ENCODE measurements at places on chromosomes 2 and 18.
A peak's percentile ranks its signal among the peaks of the same experiment; 100 is the strongest.

GRCh38 chr2:205858275-205858674 lies 176.0 kb downstream of the NRP2 start:
- no peak for DNase-seq

DNA sequence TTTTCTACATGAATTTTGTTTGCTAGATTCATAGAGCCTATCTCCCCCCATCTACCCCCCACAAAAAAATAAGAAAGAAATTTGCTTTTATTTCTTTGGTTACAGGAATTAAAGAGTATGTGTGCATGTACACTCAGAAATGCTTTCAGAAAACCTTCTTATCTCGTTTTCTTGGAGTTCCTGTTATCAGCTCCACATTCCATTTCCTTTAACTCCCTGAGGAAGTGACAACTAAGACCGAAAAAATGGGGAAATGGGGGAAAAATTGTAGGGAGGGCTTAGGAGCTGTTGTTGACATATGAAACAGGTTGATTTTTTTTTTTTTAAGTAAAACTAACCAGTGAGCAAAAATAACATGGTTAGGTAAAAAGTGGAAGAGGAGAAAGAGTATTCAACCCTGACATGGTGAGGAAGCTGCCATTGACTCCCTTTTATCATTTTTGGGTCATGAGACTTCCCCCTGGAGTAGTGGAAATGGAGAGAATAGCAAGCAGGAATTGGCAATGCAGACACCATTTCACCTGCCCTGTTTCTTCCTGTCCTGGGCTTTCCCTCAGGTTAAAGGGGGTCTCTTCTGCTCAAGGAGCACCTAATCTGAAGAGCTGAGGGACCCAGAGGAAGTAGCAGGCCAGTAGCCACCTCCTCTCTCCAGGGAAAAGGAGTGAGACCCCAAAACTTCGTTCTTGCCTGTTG lies 93.5 kb downstream of the OSBPL6 start:
- DNase-seq: no peak

DNA sequence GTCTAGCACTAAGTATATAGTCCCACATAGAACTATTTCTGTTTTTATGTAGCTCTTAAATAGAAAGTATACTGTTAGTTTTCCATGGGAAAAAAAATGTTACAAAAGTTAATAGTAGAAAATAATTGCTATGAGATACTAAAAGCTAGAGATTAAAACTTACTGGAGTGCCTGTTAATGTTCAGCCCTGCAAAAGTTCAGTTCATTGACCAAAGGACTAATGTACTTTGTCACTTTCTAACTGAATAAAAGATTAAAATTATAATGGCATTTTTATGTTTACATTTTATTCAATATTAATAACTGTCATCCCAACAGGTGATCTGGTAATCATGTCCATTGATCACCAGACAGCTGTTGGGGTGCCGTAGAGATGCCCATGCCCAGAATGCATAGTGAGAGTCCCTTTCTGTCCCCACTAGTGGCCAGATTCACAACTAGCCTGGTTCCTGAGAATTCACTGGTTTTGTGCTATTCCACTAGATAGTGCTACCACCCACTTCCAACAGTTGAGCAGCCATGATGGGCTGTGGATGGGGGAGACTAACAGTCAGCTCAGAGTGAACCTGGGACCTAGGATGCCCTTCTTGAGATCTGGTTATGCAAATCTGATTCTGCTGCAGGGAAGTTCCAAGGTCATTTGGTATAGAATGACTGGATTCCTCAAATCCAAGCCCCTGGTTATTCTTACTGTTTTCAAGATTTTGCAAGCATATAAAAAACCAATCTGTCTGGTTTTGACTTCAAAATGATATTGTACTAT lies 57.8 kb downstream of the AFTPH start:
- DNase-seq: no peak

- no peak for DNase-seq
These were observed 101.4 kb downstream of the PLA2R1 start for GRCh38 chr2:159961037-159961436.

DNA sequence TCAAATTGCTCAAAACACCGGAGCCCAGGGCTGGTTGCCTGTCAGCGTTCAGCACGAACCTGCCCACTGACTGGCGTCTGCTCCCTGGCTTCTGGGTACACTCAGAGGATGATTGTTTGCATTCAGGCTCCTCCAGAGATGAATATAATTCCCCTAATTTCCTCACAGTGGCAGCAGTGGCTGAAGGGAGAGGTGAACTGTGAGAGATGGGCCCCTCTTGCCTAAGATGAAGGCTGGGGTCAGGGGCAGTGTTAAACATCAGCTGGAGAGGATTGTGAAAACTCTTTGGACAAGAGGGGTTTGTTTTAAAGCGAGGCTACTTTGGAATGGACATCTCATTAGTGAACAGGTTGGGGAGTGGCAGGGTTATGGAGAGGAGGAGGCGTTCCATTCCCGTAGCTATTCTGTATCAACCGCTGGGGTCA lies 31.0 kb downstream of the TCF7L1 start:
- DNase-seq: no peak

DNA sequence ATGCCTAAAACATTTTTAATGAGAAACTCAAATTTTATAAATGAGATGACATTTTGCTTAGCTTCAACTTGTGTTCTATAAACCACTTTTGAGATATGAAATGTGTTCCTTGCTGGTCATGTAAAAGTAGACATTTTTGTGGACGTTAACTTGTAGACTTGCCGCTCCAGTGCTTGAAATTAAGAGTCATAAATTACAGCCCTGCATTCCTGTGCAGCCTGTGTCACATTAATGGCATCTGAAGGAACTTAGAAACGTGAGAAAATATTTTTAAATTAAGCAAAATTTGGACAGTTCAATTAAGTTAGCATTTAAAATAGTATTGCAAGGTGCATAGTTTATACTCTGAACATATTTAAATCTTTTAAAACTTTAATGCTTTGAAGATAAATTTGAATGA lies 98.3 kb upstream of the LDLRAD4 start:
- DNase-seq: no peak

DNA sequence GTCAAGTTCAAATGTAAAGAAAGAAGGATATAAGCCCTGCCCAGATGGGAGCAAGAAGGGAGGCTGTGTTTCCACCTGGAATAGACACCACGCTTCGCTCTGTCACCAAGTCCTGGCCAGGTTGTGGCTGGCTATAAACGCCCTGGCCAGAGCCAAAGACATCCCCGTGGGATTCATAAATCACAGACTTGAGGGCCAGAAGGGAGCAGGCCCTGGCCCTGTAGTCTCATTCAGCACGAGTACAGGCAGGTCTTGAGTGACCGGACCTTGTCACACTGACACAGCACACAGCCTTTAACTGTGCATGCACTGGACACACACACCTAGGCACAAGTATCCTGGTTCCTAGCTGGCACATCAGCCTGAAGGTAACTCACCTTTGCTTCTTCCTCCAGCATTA lies 94.5 kb upstream of the MGAT4A start:
- DNase-seq: no peak

GRCh38 chr2:9527995-9528787 lies 27.4 kb downstream of the ADAM17 start:
- no peak for DNase-seq

DNA sequence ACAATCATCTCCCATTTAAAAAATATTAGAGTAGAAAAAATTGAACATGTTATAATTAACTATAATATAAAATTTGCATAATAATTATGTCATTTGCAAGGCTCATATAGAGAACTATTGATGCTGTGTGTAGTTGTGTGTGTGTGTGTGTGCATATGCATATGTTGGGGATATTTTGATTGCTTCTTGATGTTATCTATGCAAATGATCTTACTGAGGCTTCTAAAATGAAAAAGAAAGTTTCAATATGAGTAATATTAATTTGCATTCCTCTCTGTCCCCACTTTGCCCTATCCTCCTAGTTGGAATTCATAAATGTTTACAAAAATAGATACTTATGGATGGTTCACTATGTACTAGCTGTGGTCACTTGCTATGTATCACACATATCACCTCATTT lies 523.3 kb downstream of the TRIB2 start:
- no peak for DNase-seq

- no peak for DNase-seq
These were observed 232.9 kb downstream of the RBM43 start for GRCh38 chr2:151028691-151029176.

- DNase-seq: no peak
These were observed 50.6 kb downstream of the SLC16A14 start for GRCh38 chr2:230018153-230018552.

DNA sequence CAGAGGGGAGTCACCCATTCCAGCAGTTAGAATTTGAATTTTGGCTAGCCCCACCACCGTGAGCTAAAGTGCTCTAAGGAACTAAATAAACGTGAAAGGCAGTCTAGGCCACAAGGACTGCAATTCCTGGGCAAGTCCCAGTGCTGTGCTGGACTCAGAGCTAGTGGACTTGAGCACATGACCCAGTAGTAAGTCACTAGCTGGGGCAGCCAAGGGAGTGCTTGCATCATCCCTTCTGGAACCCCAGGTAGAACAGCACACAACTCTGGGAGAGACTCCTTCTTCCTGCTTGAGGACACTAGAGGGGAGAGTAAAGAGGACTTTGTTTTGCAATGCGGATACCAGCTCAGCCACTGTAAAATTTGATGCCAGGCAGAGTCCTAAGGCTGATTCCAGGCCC lies 672.2 kb downstream of the CPS1 start:
- DNase-seq: no peak

DNA sequence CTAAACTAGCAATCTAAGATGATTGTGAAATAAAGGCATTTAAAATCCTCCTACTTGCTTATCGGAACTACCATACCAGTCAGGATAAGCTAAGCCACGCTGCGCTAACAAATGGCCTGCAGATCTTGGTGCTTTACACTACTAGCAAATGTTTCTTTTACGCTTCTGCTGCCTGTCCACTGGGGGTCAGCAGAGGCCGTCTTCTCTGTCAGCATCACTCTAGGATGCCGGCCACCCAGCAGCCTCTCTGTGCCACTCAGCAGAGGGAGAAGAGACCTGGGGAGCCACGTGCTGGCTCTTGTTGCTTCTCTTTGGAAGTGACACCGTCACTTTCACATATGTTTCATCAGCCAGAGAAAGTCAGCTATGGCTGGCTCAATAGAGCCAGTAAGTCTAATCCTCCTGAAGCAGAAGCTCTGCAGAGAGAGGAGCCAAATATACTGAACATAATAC lies 36.6 kb downstream of the COPS8 start:
- DNase-seq: peak; percentile 12

GRCh38 chr2:229416116-229416694 lies 145.1 kb upstream of the PID1 start:
- DNase-seq: no peak

GRCh38 chr2:130341562-130342019 lies 1.1 kb upstream of the IMP4 start:
- DNase-seq: no peak

DNA sequence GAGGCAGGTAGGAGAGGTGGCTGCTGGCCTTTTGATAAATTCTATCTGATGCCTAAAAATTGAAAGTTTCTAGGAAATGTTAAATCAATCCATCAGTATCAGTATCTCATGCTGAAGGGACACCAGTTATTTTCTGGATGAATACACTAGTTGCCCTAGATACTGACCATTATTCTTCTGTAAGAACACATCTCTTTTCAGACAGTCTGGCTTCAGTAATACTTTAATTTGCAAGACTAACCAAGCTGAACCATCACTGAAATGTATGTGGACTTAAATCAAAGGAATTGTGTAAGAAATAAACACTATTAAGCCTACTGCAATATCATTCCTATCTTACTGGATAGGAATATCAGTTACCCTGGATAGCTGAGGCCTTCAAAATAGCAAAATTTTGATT lies 1546.3 kb downstream of the LRP1B start:
- no peak for DNase-seq

- DNase-seq: no peak
These were observed 392.8 kb downstream of the TSN start for GRCh38 chr2:122148128-122148767.

- no peak for DNase-seq
These were observed 4.7 kb upstream of the HPCAL1 start for GRCh38 chr2:10297959-10298531.

DNA sequence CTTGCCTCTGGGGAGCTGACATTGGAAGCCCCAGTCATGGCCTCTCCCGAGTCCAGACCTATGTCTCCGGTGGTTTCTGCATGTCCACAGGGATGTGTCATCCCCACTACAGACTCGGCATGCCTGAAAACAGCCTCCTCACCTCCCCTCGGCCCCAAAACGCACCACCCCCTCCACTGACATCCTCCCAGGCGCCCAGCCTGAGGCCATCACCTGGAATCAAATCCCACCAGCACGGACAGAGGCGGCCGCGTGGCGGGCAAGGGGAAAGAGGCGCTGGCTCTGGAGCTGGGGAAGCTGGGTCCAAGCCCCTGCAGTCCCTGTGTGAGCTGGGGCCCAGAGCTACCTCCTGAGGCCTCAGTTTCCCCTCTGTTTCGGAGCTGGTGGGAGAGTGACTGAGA lies 69.9 kb upstream of the SMAD7 start:
- no peak for DNase-seq

GRCh38 chr18:10157706-10158105 lies 243.9 kb downstream of the VAPA start:
- DNase-seq: no peak

GRCh38 chr2:85560812-85561279 lies 447 bp downstream of the GGCX start:
- no peak for DNase-seq

DNA sequence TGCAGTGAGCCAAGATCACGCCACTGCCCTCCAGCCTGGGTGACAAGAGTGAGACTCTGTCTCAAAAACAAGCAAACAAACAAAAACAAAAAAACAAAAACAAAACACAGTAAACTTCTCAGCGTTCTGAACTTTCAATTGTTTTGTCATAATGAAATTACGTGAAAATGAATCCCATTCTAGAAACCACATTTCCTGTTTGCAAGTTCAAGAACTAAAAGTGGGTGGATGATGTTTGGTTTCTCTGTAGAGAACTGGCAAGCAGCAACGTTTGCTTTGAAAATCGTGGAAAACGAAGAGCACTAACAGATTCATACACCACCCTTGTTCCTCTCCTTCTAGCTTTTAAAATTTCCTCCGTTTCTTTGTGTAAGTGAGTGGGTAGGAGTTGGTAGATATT lies 226.1 kb upstream of the LYPD1 start:
- no peak for DNase-seq

- DNase-seq: no peak
These were observed at the start of gene ANKRD30B for GRCh38 chr18:14747513-14748474. Gene ANKRD30B (plus strand): TSS chr18:14748172. CDS start chr18:14748420, 248 bp downstream.

DNA sequence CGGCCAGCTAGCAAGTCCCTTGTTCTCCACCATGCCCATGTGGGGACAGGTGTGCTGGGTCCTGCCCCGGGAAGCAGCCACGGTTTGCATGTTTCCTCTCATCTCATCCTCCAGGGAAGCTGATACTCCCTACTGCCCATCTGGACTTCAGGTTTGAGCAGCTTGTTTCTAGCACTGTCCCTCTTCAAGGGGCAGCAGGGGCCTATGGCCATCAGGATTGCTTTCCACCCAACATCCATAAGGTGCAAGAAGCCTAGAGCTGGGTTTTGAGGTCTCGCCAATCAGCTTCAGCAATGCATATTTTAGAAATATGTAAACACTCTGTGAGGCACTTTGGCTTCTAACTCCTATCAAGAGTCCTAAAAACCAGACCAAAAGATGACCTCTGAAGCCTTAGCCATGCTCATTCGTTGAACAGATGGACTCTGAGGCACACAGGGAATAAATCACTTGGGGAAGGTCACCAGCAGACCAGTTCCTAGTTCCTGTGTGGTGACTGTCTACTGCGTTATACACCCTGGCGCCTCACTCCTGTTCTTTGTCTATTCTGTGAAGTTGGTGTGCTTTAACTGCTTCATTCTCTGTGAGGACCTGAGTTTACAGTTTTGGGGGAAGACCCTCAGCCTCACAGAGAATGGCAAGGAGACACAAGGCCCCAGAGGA lies 192.6 kb upstream of the TWIST2 start:
- no peak for DNase-seq
